ENCODE measurements at places on chromosomes 2 and 18. TPM values are rescaled to one million over a fixed set of nuclear protein-coding genes. Genes with fewer than 3 reads are reported as not detected.

The EPHA4 gene
- total RNA-seq: 18.6 TPM

The IL1A gene
- not detected for total RNA-seq

The CAPN14 gene
- not detected for total RNA-seq

The GCKR gene
- total RNA-seq: not detected

The LCT gene
- not detected for total RNA-seq

All from pericardium fibroblast (primary cell).